Activated gamma-delta T cell (primary cell): ENCODE measurements at places on chromosomes 7 and 10.

DNA sequence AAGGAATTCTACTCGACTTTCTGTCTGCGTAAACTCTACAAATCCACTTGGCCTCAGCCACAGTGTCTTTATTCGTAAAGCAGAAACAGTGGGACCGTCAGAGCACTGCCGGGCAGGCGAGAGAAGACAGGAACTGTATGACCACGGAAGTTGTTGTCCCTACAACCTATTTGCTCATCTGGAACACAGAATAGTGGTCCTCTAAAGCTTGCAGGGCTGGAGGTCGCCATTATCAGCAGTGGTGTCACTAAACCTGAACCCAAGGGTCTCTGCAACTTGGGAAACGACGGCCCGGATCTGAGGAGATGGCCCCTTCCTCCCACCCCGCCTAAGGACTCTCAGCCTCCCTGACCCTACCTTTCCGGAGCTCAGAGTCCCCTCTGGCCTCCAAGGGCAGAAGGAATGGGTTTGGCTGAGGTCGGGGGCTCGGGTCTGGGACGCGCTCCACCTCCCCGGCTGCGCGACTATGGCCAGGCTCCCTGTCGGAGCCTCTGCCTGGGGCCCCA is 442 bp downstream of the STYXL1 start:
- DNase-seq, result no peak

DNA sequence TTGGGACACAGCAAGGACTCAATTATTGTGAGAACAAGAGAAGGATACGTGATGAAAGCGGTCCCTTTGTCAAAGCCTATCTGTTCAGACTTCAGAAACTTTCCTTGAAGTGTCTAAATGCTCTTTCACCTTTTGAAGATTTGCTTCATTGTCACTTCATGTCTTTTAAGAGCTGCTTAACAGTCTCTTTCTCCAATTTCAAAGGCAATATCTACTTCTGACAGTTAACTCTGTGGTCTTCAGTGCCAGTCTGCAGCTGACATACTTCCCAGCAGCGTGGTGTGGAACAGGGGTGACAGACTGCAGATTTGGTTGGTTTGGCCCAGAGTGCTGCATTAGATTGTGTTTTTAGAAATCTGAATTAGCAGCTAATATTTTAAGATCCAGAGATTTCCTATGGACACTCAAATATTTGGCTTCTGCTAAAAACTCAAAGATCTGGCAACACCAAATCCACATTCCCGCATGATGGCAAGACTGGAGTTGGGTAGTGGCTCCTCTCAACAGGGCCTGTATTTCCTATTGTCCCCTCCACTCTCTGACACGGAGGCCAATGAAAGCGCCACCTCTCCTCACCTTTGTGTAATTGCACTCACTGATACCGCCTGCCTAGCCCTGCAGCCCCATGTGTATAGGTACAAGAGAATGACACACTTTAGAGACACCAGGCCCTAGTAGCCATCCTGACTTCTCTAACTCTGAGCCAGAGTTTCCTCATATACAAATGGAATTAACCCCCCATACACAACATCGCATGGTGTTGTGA is 11.5 kb downstream of the SCRN1 start:
- DNase-seq, result no peak

DNA sequence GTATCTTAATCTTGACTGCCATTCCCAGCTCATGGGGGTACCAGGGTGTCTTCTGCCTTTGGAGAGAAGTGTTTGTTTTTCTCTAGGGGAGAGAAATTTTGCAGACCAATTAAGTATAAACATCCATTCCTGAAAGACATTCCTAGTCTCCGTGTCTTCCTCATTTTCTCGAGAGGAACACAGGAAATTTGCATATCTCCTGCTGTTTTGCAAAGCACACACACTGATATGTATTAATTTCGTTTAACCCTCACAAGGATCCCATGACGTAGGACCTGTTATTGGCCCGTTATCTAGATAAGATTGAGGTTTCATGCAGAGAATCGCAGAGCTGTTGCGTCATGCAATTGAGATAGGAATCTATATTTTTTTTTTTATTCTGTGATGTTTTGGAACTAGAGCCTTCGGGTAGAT is 944 bp downstream of the RHBDD2 start:
- DNase-seq, result no peak

- no peak for DNase-seq
Observed at GRCh38 chr7:45160417-45160881, 2.9 kb downstream of the RAMP3 start.

GRCh38 chr7:78185149-78185745 is 386.7 kb downstream of the PHTF2 start:
- DNase-seq, result no peak

DNA sequence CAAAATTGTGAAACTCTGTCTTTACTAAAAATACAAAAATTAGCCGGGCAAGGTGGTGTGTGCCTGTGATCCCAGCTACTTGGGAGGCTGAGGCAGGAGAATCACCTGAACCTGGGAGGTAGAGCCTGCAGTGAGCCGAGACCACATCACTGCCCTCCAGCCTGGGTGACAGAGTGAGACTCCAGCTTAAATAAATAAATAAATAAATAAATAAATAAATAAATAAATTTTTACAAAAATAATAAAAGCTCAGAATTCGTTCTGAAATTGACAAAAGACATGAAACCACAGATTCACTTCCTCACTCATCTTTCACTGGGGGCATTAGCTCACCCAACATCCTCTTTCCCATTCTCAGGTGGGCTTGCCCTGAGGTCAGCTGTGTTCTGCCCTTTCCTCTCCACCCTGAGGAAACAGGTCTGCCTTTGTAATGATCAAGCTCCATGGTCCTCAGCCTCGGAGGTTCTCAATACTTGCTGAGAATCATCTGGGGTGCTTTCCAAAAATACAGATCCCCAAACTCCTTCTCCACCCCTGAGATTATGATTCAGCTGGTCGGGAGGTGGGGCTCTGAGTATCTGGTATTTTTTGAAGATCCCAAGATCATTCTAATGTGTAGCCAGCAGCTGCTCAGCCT is 29.2 kb upstream of the APBB1IP start:
- DNase-seq, result no peak
